Tibial nerve (tissue), 4 donors: ENCODE measurements at places on chromosomes 13 and 19.

DNA sequence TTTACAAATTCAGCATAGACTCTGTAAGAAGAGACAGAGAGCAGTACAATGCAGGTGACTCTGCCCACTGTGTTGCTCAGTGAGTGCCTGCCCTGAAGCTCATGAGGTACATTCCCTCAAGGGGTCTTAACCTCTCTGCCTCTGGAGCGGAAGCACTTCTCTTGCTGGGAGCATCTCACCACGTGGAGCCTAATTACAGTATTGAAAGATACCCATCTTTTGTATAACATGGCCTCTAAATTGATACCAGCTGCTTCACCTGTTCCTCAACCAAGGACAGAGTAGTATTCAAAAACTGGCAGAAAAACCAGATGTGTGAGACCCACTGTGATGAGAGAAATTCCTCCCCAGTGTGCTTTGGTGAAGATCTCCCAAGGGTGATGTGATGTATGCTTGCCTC is 77.1 kb downstream of the SACS start:
- no peak for DNase-seq

DNA sequence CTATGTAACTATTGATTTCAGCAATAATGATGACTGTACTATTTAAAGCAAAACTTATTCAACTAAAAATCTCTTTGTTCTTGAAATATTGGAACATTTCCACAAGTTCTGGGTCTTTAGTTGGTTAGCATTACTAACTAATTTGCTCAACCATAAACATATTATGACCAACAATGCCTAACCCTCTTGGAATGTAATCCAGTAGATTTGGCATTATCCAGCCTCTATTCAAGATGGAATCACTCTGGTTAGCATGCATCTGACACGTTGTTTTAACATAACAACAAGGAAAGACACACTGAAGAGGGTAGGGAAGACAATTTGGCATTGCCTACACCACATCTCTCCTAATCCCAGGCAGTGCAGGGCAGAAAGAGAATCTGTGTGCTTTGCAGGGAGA is 941.3 kb upstream of the PCDH20 start:
- DNase-seq = no peak

GRCh38 chr13:45878966-45879365 is 27.4 kb upstream of the SIAH3 start:
- no peak for DNase-seq

DNA sequence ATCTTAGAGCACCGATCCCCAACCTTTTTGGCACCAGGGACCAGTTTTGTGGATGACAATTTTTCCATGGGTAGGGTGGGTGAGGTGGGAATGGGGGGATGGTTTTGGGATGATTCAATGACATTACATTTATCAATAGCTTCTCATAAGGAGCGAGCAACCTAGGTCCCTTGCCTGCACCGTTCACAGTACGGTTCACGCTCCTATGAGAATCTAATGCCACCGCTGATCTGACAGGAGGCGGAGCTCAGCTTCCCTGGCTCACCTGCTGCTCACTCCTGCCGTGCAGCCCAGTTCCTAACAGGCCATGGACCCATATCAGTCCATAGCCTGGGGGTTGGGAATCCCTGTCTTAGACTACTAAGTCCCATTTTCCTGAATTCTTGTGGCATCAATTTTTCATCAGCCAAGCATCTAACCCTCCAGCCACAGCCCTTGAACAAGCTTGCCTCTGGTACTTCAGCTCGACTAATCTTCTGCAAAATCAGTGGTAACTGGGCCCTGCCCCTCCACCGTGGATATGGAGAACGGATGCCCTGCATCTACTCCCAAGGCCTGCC is 37.0 kb upstream of the MAP3K10 start:
- DNase-seq = no peak
